ENCODE measurements at places on chromosomes 7 and 10. TPM values are rescaled to one million over a fixed set of nuclear protein-coding genes. Genes with fewer than 3 reads are reported as not detected.

The IL15RA gene
- total RNA-seq = 24.5 TPM

The LBX1 gene
- total RNA-seq = not detected

The GPR141 gene
- total RNA-seq = not detected

The ODAD2 gene
- total RNA-seq = 1.7 TPM

The PILRB gene
- total RNA-seq = 14.3 TPM

The CTAGE8 gene
- 9.5 TPM for total RNA-seq

The ZNF804B gene
- not detected for total RNA-seq

The VPS37D gene
- total RNA-seq = 12.2 TPM

The CLRN3 gene
- total RNA-seq = not detected

The HECW1 gene
- total RNA-seq = not detected

The CPA1 gene
- not detected for total RNA-seq

The DENND11 gene
- 12.2 TPM for total RNA-seq

The PIK3AP1 gene
- 4.2 TPM for total RNA-seq

The RBP3 gene
- total RNA-seq = not detected

The DGKI gene
- total RNA-seq = 0.69 TPM

The CYP3A7 gene
- 0.12 TPM for total RNA-seq

The MRPL32 gene
- 97.2 TPM for total RNA-seq

The FAM107B gene
- 46.0 TPM for total RNA-seq

The ZNF398 gene
- total RNA-seq = 10.3 TPM

All from epithelial cell of proximal tubule (primary cell).